ENCODE measurements at places on chromosomes 7 and 10.

GRCh38 chr10:63713191-63714144, 192.3 kb downstream of the REEP3 start:
- no peak for DNase-seq

DNA sequence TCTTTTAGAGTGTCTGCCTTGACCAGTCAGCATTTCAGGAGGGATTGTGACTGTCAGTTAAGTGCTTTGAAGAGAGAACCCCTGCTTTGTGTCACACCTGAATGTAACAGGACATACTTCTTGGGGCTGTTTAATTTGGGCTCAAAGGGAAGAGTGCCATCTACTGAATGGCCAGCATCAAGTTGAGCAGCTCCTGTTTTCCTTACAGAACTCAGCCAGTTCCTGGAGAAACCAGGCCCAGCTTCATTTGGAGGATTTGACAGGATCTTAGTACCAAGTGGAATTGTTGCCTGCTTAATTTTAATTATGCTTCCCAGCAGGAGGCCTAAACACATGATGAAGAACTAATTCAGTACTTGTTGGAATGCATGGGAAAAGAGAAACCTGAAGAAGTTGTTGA, 8.3 kb downstream of the ADD3 start:
- no peak for DNase-seq

DNA sequence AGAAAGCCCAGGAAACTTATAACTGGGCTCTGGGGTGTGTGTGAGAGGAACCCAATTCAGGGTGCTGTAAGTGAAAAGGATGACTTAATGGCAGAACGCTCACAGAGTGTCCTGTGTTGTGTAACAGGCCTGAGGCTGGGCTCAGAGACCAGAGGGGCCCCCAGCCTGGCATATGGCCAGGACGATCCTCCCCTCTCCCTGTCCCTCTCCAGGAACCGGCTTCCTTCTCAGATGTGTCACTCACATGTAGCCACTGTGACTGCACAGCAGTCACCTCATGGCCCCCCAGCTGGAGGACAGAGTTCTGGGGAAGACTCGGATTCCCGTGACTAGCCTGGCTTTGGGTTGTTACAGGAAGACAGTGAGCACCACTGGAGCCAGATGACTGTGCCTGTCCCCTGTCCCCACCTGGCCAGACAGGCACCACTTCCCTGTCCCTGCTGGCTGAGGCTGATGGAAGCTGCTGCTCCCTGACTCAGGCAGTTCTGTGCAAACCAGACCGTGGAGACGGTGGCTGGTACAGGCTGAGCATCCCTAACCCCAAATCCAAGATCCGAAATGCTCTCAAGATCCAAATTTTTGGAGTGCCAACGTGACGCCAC, 220.5 kb downstream of the MLLT10 start:
- no peak for DNase-seq

DNA sequence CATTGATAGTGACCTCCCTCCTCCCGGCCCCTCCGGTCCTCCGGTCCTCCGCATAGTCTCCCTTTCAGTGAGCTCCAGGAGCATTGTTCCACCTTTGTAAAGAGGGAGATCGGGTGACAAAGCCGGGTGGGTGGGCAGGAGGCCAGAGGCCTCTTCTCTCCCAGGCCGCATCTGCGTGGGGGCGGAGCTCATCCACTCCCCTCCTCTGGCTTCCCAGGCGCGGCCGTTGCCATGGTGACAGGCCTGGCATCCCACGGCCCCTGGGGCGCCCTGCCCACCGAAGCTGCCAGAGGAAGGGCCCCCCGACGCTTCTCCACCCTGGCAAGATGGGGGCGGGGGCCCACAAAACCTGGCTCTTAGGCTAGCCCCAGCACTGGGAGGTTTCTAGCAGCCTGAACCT, 4.4 kb upstream of the FZD9 start:
- no peak for DNase-seq

- DNase-seq: no peak
These were observed 69.4 kb downstream of the NOC3L start for GRCh38 chr10:94293354-94293753.

DNA sequence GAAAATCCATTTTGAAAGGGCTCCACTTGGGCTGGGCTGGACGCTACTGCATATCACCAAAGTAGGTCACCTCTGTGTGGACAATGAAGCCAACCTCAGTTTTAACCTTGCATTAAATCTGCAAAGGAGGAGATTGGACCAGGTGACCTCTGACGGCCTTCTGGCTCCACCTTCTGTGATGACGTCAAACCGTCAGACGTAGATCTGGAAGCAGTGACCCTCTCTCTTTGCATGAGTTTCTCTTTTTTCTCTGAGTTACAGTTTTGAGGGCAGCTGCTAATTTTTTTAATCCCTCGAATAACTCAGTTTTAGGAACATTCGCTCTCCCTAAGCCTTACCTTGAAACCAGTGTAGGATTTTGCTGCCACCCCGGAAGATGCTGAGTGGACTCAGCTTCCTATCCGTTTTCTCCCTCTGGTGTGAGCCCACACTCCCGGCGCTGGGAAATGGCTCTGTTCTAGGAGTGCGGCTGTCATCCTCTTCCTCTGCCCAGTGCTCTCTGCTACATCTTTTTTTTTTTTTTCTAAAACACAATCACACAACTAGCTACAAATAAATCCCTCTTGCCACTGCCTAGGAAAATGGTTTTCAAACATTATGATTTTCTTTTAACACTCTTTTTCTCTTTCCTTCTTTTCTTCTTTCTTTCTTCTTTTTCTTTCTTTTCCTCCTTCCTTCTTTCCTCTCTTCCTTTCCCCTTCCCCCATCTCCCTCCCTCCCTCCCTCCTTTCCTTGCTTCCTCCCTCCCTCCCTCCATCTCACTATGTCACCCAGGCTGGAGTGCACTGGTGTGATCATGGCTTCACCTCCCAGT, 27.7 kb upstream of the NMT2 start:
- DNase-seq: no peak

DNA sequence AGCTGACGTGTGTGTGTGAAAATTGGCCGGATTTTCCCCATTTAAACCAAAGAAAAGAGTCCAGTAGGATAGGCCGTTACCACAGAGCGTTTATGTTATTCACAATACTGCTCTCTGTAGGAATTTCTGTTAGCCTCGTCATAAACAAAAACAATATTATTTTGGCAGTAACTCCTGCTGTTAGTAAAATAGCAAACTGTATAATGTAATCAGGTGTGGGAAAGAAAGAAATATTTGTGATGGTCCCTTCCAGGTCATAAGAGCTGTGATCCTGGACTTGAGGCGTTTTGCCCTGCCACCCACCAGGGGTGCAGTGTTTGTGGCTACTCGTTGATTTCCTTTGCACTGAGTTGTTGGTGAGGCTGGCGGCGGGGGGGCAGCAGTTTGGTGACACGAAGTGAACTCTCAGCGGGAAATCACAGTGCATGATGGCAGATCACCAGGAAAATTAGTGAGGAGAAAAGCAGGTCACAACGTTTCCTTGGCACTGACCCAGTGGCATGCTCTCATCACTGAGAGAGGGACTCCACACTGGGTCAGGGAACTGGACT, 2.8 kb downstream of the EEPD1 start:
- no peak for DNase-seq

DNA sequence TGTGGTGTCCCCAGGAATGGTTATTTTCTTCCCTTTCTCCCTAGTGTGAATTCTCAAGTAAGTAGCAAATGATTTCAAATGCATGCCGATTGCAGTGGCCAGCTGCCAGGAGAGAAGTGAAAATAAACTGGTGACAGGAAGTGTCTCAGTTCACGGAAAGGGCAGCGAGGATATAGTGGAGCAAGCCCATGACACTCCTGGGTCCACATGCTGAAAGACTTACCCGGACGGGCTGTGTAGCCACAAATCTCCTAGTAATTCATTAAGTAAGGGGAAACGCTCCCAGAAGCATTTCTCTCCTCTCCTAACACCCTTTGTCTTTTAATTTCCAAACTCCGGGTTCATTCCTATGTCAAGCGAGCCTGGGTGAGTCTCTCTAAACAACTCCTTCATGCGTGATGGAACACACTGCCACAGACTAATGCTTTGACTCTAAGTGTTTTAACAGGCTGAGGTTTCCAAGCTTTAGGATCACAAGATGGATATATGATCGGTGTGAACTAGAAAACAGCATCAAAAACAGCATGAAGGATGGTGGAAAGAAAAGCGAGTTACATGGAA, 125.6 kb downstream of the CYP26A1 start:
- no peak for DNase-seq

DNA sequence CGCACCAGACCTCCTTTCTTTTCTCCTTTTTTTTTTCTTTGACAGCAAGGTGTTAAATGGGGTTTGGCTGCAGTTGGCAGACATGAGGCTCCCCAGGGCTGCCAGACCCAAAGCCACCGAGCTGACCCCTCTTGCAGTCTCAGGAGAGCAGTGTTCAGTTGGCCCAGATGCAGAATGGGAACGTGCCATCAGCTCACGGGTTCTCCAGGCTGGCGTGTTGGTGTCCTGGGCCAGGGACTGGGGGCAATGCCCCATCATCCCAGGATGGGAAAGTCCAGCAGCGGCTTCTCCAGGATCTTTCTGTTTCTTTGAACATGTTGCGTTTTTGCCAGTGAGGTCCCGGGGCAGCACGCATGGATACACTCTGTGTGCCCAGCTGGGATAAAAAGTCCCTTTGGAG, 114.6 kb upstream of the KCTD7 start:
- no peak for DNase-seq

- DNase-seq: no peak
These were observed 172.2 kb downstream of the C7orf25 start for GRCh38 chr7:42739638-42740037.

DNA sequence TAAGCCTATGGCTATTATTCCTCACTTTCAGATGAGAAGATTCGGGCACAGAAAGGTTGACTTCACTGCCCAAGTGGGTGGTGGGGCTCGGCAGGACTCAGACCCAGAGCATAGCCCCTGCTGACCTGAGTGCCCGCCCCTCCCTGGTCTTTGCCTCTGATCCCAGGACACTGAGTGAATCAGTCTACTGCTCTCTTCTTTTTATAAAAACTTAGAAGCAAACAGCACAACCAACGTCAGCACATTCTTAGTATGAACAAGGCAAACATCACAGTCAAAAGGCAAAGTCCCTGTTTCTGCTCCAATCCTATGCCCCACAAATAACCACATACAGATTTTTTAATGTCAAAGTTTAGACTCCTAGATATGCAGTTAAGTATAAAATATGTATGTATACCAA, 237.8 kb downstream of the ZMYND11 start:
- no peak for DNase-seq

DNA sequence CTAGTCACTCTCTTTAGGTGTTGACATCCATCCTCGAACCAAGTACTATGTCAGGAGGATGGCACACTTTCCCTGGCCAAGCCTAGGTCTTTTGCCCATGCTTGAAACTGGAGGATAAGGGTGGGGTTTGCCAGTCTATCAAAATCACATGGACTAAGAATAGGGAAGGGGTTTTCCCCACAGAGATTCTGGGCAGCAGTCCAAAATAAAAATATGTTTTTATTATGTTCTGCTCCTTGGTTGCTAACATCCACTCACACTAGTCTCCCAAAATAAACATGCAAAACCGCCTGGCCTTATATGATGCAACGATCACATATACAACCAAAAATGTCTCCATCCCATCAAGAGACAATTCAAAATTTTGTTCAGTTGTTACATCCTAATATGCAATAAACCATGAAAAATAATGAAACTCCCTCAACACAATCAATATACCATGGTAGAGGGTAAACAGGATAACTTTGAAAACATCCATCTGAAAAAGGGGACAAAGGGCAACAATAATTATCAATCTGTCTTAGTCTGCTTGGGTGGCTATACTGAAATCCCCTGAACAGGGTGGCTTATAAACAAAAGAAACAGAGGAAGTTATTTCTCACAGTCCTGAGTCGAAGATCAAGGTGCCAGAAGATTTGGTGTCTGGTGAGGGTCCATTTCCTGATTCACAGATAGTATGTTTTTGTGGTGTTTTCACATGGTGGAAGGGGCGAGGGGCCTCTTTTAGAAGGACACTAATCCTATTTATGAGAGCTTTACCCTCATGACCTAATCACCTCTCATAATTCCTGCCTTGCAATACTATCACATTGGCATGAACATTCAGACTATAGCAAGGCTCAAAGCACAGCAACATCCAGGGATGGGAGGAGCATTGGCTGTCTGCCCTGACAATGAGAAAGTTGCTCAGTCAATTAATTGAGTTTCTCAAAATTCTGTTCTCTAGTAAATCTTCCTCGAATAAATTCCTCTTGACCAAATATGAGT, 159.3 kb downstream of the ETV1 start:
- DNase-seq: no peak
